CD4-positive, alpha-beta T cell (primary cell): ENCODE measurements at places on chromosomes 5 and 9.

DNA sequence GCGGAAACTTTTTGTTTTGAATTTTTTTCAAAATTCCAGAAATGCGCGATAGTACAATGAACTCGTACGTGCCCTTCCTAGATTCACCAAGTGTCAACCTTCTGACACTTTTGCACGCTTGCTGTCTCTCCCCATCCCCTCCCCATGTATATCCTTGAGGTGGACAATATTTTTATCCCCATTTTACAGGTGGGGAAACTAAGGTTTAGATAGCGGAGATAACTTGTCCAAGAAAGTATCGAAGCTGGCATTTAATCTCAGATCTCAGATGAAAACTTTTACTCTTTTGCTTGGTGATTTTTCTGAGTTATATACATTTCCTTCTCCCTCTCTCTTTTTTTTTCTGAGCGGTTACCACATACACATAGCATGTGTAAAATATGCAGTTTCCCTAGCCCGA lies 34.6 kb downstream of the LHX2 start:
- no peak for DNase-seq

- DNase-seq: no peak
Observed at GRCh38 chr9:37969130-37969529, 65.2 kb upstream of the SLC25A51 start.

GRCh38 chr5:172683264-172683644 lies 42.2 kb downstream of the NEURL1B start:
- no peak for DNase-seq

DNA sequence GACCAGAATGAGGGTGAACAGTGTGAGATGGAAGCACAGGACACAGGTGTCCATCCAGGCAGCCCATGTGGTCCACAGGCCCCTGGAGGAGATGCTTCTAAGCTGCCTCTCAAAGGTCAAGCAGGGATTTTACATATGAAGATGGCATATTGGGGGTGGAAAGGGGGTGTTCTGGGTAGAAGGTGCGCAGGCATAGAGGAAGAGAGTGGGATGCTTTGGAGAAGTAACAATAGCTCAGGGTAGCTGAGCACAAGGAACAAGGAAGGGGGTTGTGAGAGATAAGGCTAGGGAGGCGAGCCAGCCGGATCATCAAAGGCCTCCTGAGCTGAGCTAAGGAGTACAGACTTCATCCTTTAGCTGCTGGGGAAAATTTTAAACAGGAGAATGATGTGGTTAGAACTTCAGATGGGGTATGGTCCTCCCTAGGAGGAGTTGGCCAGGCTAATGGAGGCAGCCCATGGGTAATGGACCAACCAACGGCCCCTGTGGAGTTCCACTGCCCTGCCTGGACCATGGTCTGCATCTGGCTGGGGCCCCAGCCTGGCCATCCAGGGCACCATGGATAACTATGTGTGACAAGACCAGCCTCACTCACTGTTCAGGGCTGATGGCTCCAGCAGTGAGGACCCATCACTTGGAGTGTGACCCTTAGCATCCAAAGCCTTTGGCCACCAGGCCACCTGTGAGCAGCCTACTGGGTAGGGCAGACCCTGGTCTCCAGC lies 86.8 kb upstream of the TBC1D2 start:
- no peak for DNase-seq

DNA sequence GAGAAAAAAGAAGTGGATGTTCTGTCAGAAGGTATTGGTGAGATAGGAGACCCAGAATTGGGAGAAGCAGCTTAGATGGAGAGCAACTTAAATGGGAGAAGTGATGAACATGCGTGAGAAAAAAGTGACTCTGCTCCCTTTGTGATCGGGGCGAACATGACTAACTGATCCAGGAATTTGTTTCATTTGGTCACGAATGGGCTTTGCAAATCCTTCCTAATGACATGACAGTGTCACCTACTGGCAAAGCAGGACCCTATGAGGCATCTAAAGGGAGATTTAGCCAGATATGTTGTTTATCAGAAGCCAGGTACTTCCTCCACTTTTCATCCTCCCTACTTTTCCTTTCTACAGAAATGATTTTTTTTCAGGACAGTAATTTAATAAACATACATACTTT lies 787.4 kb upstream of the RGMB start:
- no peak for DNase-seq

GRCh38 chr5:142544071-142544753 lies 141.7 kb downstream of the FGF1 start:
- DNase-seq: no peak

- DNase-seq: no peak
Observed at GRCh38 chr5:131509801-131510200, 125.2 kb downstream of the RAPGEF6 start.

GRCh38 chr9:73011956-73012355 lies 59.1 kb upstream of the ALDH1A1 start:
- no peak for DNase-seq

DNA sequence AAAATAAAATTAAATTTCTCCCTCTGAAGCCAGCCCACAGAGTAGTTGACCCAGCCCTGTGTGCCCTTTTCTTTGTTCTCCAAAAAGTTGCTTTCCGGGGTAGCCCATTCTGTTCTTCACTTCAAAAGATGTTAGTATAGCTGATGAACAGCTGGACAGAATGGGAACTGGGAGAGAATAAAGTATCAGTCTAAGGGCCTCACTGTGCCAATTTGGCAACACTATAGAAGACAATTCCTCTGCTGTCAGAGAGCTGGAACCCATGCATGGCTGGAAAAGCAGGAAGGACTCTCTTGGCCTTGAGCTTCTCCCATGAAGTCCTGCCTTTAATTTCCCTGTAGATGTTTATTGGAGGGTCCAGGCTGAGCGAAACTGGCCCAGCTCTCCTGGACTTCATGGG lies 11.0 kb upstream of the TNFSF8 start:
- DNase-seq: no peak

- DNase-seq: no peak
Observed at GRCh38 chr9:79224672-79225433, 346.9 kb upstream of the TLE4 start.

DNA sequence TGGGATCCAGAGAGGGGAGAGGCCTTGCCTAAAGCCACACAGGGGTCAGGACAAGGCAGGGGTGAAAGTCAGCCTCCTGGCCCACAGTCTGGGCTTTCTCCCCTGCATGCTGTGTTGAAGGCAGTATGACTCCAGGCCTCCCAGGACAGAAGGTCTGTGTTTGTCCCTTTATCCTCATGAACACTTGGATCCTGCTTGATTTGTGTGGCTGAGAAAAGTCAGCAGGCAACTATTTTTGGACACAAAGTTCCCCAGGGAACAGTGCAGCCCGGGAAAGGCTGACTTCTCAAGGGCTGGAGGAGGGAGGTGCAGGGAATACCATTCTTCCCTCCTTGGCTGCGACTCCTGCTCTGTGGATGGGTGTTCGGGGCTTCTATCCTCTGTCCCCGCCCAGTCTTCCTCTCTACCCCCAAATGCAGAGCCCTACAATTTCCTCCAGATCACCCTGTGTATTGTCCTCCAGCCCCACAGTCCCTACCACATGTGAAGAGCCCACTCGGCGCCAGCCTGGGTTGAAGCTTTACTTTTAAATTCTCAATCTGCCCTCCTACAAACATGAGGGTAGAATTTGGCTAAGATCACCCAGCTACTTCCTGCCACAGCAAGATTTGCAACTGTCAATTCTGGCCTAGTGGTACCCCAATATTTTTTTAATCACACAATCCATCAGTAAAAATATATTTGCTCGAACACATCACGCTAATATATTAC lies 4.1 kb downstream of the AKNA start:
- no peak for DNase-seq

DNA sequence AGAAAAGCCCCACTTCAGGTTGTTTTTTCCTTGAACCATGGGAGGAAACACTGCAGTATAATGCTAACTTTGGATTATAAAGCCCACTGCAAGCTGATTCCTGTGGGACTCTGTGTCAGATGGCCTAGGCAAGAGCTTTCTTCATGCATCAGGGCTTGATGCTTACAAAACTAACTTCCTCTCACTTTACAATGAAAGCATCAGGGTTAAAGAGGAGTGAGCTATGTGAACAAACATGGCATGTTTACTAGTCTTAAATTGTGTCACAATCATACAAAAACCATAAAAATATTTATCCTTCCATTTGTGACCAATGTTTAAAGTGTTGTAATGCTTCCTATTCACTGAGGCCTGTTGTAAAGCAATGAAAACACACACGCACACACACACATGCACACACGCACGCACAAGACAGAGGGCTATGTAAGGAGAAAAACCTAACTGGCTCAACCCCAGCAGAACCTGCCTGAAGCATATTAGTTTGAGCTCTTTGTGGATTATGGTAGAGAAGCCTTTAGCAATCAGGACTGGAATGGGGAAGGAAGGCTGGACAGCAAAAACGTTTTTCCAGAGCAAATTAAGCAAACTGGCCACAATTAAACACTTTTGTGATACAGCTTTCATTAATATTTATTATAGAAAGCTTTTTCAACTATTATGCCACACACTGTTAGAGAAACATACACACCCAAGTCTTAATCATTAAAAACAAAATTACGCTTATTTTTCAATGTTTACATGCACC lies 122.2 kb downstream of the AUH start:
- DNase-seq: no peak

DNA sequence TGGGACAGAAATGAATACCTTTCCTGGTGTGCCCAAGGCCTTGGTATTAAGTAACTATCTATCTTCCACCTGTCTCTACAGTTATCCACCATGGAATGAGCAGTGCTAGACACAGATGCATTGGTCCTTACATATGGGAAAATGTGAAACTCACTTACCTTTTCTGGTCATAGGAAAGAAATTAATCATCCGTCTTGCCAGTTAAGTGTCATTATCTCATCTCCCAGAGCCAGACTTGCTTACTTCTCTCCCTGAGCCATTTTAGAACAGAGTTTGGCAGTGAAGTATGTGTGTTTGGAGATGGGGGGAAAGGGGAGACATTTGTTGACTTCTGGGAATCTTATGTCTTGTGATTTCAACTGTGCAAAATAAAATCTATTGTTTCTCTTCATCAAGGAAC lies 1211.0 kb upstream of the CDH6 start:
- DNase-seq: no peak

DNA sequence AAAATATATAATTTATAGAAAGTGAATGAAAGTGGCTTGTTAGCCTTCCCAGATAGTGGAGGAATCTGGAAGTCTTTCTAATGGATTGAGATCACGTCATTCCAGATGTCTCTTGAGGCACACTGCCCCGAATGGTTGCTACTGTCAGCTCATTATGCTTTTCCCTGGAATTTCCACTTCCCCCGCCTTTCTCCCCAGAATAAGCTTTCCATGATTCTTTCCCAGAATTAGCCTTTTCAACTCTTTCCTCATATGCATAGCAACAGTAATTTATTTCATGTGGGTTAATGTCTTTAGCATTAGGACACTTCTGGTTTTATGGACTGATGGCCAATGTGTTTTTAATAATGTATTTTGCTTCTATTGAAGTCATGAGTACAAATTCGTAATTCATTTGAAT lies 81.5 kb downstream of the PALM2AKAP2 start:
- DNase-seq: no peak

GRCh38 chr5:171596391-171596878 lies 177.0 kb downstream of the FGF18 start:
- no peak for DNase-seq

- DNase-seq: no peak
Observed at GRCh38 chr5:137287569-137287968, 211.6 kb downstream of the SPOCK1 start.

DNA sequence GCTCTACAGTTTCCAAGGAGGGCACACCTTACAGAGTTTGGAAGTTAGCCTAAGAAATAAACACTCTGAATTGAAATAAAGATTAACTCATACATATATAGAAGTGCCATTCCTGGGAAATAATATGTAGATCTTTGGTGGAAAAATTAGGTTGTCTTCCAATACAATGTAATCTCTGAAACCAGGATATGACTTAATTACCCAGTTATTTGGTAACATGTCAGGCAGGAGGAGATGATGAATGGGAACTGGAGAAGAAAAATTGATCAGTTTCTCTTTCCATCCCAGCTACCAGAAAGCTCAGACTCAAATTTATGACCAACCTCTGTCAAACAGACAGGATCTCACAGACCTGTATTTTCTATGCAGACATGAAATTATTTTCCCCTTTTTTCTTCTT lies 215.2 kb upstream of the SNX2 start:
- DNase-seq: no peak

GRCh38 chr9:99160173-99160572 lies 55.3 kb downstream of the TGFBR1 start:
- no peak for DNase-seq

GRCh38 chr5:167753725-167754490 lies 537.5 kb upstream of the WWC1 start:
- DNase-seq: no peak
